ENCODE measurements at places on chromosomes 6 and 20.

GRCh38 chr20:47133809-47134456 is 222.6 kb downstream of the ZMYND8 start:
- H3K4me1 ChIP-seq: no peaks in the 10 kb centered on the region
- H3K36me3 ChIP-seq: no peaks in the 10 kb centered on the region
- no peak for DNase-seq
- no peak overlapping the region for H3K4me3 ChIP-seq

- peak overlapping the region; percentile 99 for H3K27ac ChIP-seq
- H3K4me1 ChIP-seq: peaks cover 46% of the 10 kb centered on the region
- H3K4me3 ChIP-seq: peak overlapping the region; percentile 86
- H3K36me3 ChIP-seq: peaks cover 5% of the 10 kb centered on the region
- DNase-seq: no peak
- peaks cover 5% of the 10 kb centered on the region for H3K27me3 ChIP-seq
Measured at GRCh38 chr20:37526238-37526838, 1.3 kb downstream of the BLCAP start.

GRCh38 chr20:1784586-1784985 is 110.6 kb upstream of the SIRPA start:
- H3K4me1 ChIP-seq: no peaks in the 10 kb centered on the region
- no peak overlapping the region for H3K27ac ChIP-seq
- no peak overlapping the region for H3K4me3 ChIP-seq
- DNase-seq: no peak
- H3K27me3 ChIP-seq: peaks cover 27% of the 10 kb centered on the region

DNA sequence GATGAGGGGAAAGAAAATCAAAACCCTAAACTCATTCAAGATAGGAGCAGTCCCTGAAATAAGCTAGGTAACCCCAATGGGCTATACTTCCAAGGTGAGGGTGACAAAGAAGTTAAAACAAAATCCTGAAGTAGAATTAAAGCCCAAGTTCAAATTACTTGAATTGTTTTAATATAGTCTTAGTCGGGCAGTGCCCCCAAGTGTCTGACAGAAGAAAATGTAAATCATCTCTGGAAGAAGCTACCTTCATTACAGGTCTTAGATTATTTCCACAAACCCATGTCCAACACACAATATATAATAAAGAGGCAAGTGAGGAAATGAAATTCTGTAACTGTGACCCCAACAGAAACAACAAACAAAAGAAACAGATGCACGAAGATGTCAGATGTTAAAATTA is 36.8 kb upstream of the L3MBTL3 start:
- H3K4me3 ChIP-seq: no peak overlapping the region
- DNase-seq: no peak
- H3K27ac ChIP-seq: no peak overlapping the region
- H3K36me3 ChIP-seq: peaks cover 2% of the 10 kb centered on the region

GRCh38 chr6:7025861-7026260 is 81.9 kb upstream of the RREB1 start:
- no peak overlapping the region for H3K27ac ChIP-seq
- no peaks in the 10 kb centered on the region for H3K4me1 ChIP-seq
- H3K36me3 ChIP-seq: no peaks in the 10 kb centered on the region

- no peaks in the 10 kb centered on the region for H3K36me3 ChIP-seq
- H3K27me3 ChIP-seq: peaks cover 4% of the 10 kb centered on the region
- DNase-seq: no peak
- H3K4me3 ChIP-seq: no peak overlapping the region
- no peaks in the 10 kb centered on the region for H3K4me1 ChIP-seq
Measured at GRCh38 chr20:21266191-21266536, 37.0 kb upstream of the XRN2 start.

- no peaks in the 10 kb centered on the region for H3K27me3 ChIP-seq
- no peaks in the 10 kb centered on the region for H3K4me1 ChIP-seq
- H3K4me3 ChIP-seq: no peak overlapping the region
- H3K27ac ChIP-seq: no peak overlapping the region
Measured at GRCh38 chr6:81487489-81487888, 265.0 kb downstream of the TENT5A start.

DNA sequence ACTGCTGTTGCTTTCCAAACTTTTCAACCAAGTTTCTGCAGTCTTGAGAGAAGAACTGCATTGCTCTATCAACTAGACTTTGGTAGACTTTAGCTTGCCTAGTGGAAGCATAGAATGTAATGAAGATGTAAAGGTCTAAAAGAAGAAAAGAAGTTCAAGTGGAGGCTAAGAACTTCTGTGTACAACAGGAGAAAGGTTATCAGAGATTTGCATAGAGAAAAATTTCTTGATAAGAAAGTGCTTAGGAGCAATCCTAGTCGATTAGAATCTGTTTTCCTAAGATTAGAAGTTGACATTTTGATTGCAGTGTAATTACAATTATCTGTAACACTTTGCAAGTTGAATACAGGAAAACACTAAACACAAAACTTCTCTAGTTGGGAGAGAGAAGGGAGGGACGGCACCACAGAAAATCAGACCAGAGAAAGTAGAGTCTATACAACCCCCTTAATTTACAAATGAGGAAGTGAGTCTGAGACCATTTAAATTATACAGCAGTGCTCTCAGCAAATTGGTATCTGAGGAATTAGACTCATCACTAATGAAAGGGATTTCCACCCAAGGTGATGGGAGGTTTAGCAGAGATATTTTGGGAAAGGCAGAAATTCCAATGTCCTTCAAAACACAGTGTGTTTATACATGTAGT is 194.3 kb upstream of the MARCKS start:
- no peaks in the 10 kb centered on the region for H3K4me1 ChIP-seq
- no peaks in the 10 kb centered on the region for H3K36me3 ChIP-seq
- no peaks in the 10 kb centered on the region for H3K27me3 ChIP-seq
- H3K27ac ChIP-seq: no peak overlapping the region
- H3K4me3 ChIP-seq: no peak overlapping the region
- DNase-seq: no peak

DNA sequence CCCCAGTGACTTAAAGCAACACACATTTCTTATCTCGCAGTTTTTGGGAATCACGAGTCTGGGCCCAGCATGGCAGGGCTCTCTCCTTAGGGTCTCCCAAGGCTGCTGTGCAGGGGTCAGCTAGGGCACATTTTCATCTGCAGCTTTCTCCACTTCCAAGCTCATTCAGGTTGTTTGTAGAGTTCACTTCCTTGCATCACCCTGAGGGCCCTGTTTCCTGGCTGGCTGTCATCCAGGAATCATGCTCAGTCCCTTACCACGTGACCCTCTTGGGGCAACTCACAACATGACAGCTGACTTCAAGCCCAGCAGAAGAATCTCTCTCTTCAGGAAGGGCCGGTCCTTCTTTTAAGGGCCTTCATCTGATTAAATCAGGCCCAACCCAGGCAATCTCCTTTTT is 21.3 kb downstream of the SNAP25 start:
- H3K27me3 ChIP-seq: no peaks in the 10 kb centered on the region
- H3K27ac ChIP-seq: no peak overlapping the region
- no peak for DNase-seq
- H3K36me3 ChIP-seq: no peaks in the 10 kb centered on the region
- H3K4me3 ChIP-seq: no peak overlapping the region
- H3K4me1 ChIP-seq: no peaks in the 10 kb centered on the region

- no peaks in the 10 kb centered on the region for H3K36me3 ChIP-seq
- DNase-seq: no peak
- H3K27me3 ChIP-seq: peaks cover 5% of the 10 kb centered on the region
- H3K4me1 ChIP-seq: no peaks in the 10 kb centered on the region
- H3K4me3 ChIP-seq: no peak overlapping the region
Measured at GRCh38 chr6:128731249-128732165, 151.4 kb upstream of the LAMA2 start.

Measured in activated T-helper 1 cell treated with anti-CD3 and anti-CD28 coated beads, Interleukin-12 subunit alpha, Interleukin-12 subunit beta, Interleukin-2, Interleukin-4 antibody, amounts not matched to agents 30 ng/mL and 10 ng/mL and 1 ng/mL, durations not matched to agents 14 hours and 24 hours and 36 hours (primary cell).